Neural crest cell (in vitro differentiated cells): ENCODE measurements at places on chromosomes 11 and 22.

DNA sequence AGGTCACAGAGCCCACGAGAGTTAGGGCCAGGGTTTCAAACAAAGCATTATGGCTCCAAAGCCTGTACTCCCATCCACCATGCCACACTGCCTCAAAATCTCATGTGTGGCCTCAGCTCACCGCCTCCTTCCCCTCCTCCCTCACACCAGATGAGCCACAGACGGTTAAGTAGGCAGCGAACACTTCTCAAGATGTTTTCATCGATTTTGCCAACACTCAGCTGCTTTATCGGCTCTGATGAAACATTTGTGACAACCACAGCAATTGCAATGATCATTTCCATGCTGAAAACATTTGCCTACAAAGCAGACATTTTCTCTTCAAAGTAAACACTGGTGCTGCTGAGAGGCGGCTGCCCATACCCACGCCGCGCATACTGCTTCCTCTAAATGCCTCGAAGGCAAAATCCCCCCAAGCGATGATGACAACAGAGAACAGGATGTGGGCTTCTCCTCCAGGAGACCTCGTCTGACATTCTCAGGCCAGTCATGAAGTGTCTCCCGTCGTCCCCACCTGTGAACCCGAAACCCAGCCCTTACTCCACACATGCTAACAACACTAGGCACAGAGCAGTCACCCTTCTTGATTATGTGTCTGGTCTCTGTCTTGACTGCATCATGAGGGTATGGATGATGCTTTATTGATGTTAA is 599.2 kb downstream of the SOX6 start:
- no peak for DNase-seq

DNA sequence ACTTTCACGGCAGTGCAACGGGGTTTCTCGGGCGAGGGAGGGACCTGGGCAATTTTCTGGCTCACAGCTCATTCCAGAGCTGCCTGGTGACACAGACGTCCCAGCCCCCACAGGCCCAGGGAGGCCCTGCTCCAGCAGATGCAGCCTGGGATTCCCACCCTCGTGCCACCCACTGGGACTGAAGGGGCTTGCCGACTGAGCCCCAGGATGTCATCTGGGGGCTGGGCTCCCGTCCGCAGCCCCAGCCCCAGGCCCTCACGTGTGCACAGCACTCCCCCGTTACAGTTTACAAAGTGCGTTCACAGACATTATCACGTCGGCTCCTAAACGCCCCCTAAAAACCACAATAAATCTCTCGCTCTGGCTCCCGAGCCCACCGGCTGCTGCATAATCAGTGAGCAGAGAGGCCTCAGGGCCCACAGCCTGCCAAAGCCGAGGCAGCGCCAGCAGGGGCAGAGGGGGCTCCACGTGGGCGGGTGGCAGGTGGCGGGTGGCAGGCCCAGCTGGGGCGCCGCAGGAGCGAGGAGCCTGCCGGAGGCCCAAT is 76.9 kb upstream of the TCF20 start:
- no peak for DNase-seq

- no peak for DNase-seq
These were observed 94.2 kb downstream of the HSD17B12 start for GRCh38 chr11:43774786-43775185.

DNA sequence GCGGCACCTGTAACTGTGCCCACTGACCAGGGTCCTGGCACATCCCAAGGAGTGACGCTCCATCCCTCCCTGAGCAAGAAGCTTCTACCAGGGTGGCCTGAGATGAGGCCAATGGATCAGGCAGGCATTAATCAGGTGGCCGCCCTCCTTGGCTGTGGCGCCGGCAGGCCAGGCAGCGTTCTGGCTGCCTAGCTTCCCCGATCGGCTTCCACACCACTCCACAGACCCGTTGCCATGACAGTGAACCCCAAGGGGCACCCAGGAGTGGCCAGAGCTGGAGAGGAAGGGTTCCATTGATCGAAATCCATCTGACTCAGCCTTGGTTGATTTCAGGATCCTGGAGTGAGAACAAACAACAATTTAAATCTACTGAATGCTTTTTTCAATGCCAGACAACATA is 20.5 kb downstream of the LRRC55 start:
- no peak for DNase-seq

DNA sequence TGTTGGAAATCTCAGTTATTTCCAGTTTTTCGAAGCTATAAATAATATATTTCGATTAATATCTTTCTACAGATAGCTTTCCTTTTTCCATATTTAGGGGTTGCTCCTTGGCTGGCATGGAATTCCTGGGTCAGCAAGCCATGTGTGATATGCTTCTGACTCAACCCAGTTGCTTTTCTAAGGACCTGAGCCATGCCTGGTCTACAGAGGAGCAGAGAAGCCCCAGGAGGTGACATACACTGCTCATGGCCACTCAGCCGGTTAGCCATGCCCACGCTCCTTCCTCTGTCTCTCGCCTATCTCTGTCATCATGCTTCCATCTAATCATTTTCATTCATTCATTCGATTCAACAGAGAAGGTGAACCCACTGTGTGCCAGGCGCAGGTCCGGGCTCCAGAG is 23.2 kb upstream of the PDGFB start:
- no peak for DNase-seq

GRCh38 chr22:44855855-44856254 is 103.5 kb downstream of the ARHGAP8 start:
- DNase-seq = no peak

- DNase-seq = no peak
These were observed 130.3 kb upstream of the TBCEL start for GRCh38 chr11:120893440-120894201.

DNA sequence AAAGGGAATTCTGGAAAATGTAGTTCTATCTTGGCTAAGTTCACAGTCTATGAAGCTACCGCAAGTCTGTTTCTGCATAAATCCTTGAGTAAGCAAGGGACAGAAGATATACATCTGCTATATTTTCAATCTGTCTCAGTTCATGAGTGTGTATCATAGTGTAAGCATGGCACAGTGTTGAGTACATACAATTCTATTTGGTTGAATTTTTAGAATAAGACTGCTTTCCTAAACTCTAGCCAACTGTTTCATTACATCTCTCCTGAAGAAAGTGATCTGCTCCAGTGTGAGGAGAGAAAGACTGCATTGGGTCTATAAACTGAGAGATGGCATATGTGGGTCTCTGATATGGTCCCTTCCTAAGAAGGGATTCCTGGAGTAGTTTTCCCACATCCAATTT is 2.6 kb upstream of the CCDC81 start:
- DNase-seq = no peak

- no peak for DNase-seq
These were observed 21.5 kb downstream of the BIRC2 start for GRCh38 chr11:102368472-102368871.

DNA sequence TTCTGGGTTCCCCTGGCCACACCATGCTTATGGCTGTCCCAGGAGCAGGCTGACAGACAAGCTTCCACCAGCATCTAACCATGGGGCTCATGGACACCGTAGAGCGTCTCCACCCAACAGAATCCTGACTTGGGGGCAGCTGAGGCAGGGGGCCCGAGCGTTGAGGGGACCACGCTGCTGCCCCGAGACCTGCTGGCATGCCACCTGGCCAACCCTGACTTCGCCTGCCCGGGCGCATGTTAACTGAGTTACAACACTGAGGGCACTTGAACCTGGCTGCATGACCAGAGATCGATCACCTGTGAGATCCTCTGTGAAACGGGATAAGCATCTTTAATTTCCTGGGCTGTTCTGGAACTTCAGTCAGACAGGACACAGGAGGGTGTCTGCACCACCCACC is 13.7 kb downstream of the PPM1F start:
- no peak for DNase-seq

DNA sequence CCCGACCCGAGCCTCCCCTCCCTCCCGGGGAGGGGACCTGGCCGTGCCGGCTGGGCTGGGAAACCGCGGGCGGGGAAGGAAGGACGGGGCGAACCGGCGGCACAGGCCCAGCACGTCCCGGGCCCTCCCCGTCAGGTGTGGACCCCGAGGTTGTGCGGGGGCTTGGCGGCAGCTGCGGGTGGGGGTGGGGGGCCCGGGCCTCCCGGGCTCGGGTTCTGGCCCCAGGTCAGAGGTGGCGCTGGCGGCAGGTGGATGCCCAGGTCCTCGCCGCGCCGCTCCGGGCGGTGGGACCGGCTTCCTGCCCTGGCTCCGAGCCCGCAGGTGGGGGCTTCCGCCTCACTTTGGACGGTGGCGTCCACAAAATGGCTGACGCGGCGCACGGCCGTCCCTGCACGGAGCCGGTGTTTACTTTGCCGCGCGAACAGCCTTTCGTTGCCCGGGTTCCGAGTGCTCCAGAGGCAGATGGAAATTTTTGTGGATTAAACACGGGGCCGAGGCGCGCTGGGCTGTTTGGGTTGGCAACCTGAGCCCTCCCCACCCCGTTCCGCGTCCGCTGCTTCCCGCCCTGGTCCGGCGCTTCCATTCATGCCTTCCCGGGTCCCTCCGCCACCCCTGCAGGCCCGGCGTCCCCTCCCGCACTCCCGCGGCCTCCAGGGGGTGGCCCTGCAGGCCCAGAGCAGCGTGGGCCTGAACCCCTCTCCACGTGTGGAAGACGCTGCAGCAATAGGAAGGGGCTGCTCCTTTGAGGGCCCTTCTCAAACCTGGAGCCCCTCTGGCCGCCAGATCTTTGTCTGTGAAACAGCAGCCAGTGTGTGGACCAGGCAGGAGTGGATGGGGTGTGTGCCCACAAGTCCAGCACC is 92.0 kb upstream of the KCNQ1OT1 start:
- no peak for DNase-seq

DNA sequence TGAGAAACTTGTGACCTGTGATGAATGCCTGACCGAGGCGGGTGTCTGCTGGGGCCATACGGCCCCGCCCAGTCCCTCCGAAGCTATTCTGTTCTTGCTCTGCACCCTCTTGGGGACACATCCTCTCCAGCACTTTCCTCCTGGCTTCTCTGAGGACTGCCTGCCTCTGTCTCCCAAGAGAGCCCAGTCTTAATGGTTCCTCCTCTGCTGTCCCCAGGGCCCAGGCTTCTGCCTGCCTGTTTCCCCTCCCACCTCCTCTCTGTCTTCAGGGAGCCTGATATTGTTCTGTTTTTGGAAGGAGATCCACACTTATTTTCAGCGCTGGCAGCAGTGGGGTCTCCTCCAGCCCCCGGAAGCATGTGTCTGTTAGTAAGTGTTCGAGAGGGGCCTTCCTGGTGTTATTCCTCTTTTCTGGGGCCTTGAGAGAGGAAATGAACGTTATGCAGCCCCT is 18.7 kb downstream of the SYNGR1 start:
- DNase-seq = no peak

GRCh38 chr11:118785362-118785761 is 5.6 kb downstream of the DDX6 start:
- no peak for DNase-seq

DNA sequence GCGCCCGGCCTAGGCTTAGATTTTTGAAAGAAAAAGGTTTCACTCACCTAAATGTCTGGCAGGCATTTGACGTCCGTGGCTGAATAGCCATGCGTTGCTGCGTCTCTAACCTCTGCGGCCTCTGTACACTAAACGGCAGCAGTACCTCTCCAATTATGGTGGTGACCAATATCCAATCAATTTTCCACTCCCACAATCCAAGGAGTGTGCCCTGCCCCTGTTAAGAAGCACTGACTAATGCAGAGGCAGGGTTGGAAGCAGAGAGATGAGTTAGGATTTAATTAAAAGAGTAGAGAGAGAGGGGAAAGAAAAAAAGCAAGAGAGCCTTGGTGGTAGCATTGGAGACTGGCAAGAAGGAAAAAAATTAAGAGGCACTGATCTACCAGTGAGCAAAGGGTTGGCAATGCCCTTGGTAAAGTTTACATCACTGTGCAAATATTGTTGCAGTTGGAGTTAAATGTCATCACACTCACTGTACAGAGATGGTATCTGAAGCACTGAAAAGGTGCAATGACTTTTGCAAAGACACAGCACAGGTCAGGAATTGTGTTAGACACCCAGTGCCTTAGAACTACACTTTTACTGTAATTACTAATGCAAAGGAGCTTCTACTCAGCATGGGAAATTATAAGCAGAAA is 526.7 kb downstream of the NTM start:
- no peak for DNase-seq

DNA sequence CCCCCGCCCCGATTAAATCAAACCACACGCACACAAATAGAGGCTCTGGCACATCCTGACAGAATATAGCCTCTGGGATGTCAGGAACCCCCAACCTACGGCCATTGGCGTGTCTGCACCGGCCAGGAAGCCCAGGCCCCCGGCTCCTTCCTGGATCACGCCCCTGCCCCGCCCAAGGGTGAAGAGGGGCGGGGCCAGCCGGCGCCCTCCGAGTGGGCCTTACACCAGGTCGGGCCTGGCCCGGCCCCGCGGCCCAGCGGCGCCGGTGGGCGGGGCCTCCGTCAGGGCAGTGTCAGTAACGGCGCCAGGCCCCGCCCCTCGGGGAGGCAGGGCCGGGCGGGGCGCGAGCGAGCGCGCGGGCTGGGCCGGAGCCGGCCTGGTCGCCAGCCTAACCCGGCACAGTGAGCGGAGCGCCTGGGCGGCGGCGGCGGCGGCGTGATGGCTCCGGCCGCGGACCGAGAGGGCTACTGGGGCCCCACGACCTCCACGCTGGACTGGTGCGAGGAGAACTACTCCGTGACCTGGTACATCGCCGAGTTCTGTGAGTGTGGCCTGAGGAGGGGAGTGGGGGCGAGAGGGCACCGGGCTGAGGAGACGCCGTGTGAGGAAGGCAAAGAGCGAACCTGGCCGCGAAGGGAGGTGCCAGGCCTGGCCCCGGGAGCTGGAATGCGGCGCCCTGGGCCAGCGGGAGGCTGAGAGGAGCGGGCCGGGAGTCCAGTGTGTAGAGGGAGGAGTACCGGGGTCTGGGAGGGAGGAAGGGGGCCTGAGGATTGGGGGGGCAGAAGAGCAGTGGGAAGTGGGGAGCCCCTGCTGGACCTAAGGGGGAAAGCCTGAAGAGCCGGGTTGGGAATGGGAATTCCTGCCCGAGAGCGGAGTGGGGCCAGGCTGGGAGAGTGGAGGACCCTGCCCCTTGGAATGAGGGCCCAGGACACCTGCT is at the start of gene ACER3:
ACER3 (plus strand) TSS at position 380 of the 937 bp plus-strand sequence; CDS start at position 439, 59 bp downstream.
- DNase-seq = peak; percentile 81

DNA sequence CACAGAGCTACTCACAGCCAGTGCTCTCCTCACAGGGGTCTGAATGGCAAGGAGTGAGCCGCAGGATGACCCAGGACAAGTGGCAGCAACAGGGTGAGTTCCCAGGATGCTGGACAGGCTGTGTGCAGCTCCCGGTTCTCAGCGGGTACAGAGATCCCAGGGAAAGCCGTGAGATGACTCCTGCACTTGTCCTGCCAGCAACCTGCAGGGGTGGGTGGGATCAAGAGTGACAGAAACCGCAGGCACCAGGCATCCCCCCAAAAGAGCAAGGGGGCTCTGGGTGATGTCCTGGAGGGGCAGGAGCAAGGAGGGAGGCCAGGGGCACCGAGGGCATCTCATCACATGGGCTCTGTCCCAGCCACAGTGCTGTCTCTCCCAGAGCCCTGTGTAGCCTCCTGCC is 15.9 kb upstream of the PRODH start:
- no peak for DNase-seq

GRCh38 chr11:14503023-14503422 is 3.4 kb upstream of the COPB1 start:
- no peak for DNase-seq

GRCh38 chr11:66136752-66137123 is 66.7 kb downstream of the PACS1 start:
- no peak for DNase-seq

DNA sequence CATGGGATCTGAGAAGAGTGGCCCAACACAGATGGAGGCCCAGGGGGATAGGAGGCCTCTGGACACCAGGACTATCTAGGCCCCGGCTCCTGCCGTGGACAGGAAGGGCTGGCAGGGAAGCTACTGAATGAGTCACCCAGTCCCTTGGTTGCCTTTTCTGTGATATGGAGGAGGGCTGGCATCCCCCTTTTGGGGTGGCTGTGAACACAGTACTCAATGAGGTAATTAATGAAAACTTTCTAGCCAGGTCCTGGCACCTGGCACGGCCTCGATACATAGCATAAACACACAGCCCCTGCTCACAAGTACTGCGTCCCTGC is 163.2 kb downstream of the CHST1 start:
- DNase-seq = no peak
